ENCODE measurements at places on chromosomes 2 and 18. TPM values are rescaled to one million over a fixed set of nuclear protein-coding genes. Genes with fewer than 3 reads are reported as not detected.

SERPINE2 gene
- total RNA-seq, result 51.3 TPM

RAMP1 gene
- not detected for total RNA-seq

CDH2 gene
- 104 TPM for total RNA-seq

PLCD4 gene
- 0.93 TPM for total RNA-seq

SPDYA gene
- not detected for total RNA-seq

SLC16A14 gene
- 1.1 TPM for total RNA-seq

LRATD1 gene
- 17.1 TPM for total RNA-seq

WDCP gene
- total RNA-seq, result 9.1 TPM

KANSL1L gene
- total RNA-seq, result 9.2 TPM

ZSWIM2 gene
- total RNA-seq, result not detected

IL36RN gene
- not detected for total RNA-seq

CLIP4 gene
- 17.5 TPM for total RNA-seq

ANKRD12 gene
- total RNA-seq, result 12.5 TPM

EVA1A gene
- total RNA-seq, result 114 TPM

CHAC2 gene
- 5.2 TPM for total RNA-seq

RAD51AP2 gene
- not detected for total RNA-seq

IL36G gene
- total RNA-seq, result not detected

SALL3 gene
- 0.10 TPM for total RNA-seq

MALL gene
- 94.9 TPM for total RNA-seq

ALK gene
- not detected for total RNA-seq

DSC2 gene
- 0.64 TPM for total RNA-seq

RUFY4 gene
- not detected for total RNA-seq

SERPINB11 gene
- total RNA-seq, result not detected

SERPINB13 gene
- not detected for total RNA-seq

ELAC1 gene
- 8.2 TPM for total RNA-seq

DNAJC5G gene
- total RNA-seq, result 0.47 TPM

CXCR4 gene
- 211 TPM for total RNA-seq

NPHP1 gene
- 2.7 TPM for total RNA-seq

ABCG8 gene
- not detected for total RNA-seq

FOXI3 gene
- total RNA-seq, result not detected

SATB2 gene
- total RNA-seq, result 5.0 TPM

DSC1 gene
- not detected for total RNA-seq

CDKL4 gene
- not detected for total RNA-seq

MROH2A gene
- not detected for total RNA-seq

GAREM2 gene
- 3.4 TPM for total RNA-seq

UNC80 gene
- total RNA-seq, result 0.06 TPM

COL6A3 gene
- 244 TPM for total RNA-seq

CXCR1 gene
- not detected for total RNA-seq

LRRTM4 gene
- not detected for total RNA-seq

TRIP12 gene
- 126 TPM for total RNA-seq

CAPN13 gene
- total RNA-seq, result not detected

CENPO gene
- total RNA-seq, result 15.7 TPM

RGPD4 gene
- not detected for total RNA-seq

CNTNAP5 gene
- total RNA-seq, result not detected

HOXD12 gene
- not detected for total RNA-seq

DPP4 gene
- total RNA-seq, result 3.8 TPM

SPEG gene
- 1.7 TPM for total RNA-seq

SDC1 gene
- total RNA-seq, result 7.4 TPM

CNGA3 gene
- not detected for total RNA-seq

CDH20 gene
- total RNA-seq, result not detected

MAP3K19 gene
- not detected for total RNA-seq

BMP10 gene
- total RNA-seq, result not detected

MEP1B gene
- not detected for total RNA-seq

Measured in glomerular endothelial cell (primary cell).